Dermis microvascular lymphatic vessel endothelial cell (primary cell): ENCODE measurements at places on chromosomes 2 and 18. TPM values are rescaled to one million over a fixed set of nuclear protein-coding genes. Genes with fewer than 3 reads are reported as not detected.

The MAP2 gene
- 3.3 and 11.2 TPM in 2 replicates for total RNA-seq

The GAREM2 gene
- 0.13 and 0.51 TPM in 2 replicates for total RNA-seq

The ZNF396 gene
- total RNA-seq: 0.51 and 0.63 TPM in 2 replicates

The ADCYAP1 gene
- total RNA-seq: not detected in 2 replicates
